ENCODE measurements at places on chromosomes 2 and 18.

DNA sequence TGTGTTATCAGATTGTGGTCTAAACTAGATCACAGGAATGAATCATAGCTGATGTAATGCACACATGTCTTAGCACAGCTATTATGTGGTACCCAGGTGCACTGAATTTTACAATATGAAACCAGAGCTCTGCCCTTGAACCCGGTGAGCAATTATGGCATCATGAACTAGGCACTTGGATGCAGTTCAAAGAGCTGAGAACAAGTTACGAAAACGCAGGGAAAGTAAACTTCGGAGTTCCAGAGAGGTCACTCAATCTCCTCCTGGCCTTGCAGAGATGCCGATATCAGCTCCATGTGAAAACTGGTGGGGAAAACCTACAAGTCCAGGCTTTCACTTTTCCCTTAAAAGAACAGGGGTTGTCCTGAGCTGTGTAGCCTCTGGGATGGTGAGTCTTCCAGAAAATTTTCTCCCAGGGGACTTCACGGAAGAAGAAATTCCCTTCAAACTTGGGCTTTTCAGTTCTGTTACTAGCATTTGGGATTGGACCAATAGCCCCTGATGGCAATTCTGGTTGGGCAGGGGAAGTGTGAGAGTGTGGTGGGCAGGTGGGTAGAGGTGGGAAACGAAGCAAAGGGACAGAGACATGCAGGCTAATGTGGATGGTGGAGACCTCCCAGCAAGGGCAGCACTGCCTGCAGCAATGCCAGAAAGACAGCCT is 71.1 kb upstream of the SH3BP4 start:
- no peak for DNase-seq

GRCh38 chr2:28610583-28611201 is 114.8 kb downstream of the PLB1 start:
- DNase-seq, result no peak

GRCh38 chr2:216371721-216372702 is at the start of gene MARCHF4:
Gene MARCHF4 (minus strand): TSS chr2:216372483. CDS start chr2:216370260, 2,223 bp downstream.
- DNase-seq, result peak; percentile 64

GRCh38 chr2:100317634-100318033 is 4.7 kb downstream of the LONRF2 start:
- no peak for DNase-seq

GRCh38 chr2:231296401-231296974 is 98.1 kb downstream of the ARMC9 start:
- no peak for DNase-seq

DNA sequence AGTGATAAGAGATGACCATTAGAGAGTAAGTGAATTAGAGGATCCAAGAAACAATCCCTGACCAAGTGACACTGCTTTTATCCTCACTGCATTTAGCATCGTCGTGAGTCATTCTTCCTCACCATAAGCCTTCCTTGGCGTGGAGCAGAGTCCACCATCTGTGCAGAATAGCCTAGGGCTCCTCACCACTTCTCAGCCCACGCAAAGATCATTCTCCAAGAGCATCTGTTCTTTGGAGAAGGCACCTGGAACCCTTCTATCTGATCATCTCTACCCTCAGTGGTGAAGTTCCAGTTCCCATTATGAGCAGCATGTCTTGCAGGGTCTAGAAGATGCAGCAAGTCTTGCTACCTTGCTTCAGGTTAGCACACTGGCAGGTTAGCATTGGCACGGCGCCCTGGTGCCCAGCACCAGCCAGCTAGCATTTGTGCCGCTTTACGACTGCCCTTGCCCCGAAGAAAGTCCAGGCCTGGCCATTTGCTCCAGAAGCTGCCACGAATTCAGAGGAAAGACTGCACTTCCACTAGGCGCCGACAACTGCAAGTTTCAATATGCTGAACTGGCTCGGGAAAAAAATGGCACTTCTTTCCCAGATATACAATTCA is 225.8 kb downstream of the TTC32 start:
- no peak for DNase-seq

DNA sequence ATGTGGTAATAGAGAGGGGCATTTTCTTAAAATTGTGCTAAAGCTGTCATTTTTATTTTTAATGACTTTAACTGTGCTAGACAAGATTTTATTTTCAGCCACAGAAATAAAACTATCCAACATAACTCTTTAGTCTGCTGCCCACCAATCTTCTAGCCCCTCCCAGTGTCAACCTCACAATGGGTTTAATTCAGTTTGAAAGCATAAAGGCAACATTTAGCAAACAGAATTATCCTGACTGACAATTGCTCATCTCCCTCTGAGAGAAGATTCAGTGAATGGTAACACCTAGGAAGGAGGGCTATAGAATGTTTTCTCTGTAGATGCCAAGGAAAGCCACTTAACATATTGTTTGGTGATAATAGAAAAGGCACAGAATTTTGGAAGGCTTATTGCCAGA is 5.2 kb downstream of the ERMN start:
- DNase-seq, result no peak

- no peak for DNase-seq
Measured at GRCh38 chr2:12059616-12060441, 313.4 kb downstream of the LPIN1 start.

DNA sequence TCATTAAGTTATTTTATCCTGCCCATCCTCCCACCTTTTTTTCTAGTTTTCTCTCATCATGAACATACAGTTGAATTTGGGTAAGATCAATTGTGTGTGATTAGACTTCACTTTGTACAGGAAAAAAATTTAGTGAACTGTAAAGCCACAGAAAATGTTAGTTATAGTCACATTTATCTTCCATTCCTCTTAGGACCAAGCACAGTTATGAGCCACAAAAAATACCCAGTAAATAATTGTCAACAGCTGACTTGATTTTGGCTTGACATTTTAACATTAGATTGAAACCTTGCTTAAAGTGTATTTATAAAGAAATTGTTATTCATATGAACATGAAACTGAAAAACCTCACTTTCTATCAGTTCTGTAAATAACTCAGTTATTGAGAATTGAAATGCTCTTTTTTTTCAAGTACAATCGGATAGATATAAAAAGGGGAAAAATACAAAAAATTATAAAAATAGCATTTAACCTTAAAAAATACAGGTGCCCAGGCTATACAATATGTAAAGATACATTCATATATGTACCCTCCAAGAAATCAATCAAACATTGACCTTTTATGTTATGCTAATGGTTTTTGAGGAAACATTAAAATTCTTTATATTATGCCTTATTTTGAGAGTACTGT is 389.5 kb upstream of the NRP2 start:
- no peak for DNase-seq

- no peak for DNase-seq
Measured at GRCh38 chr2:242052421-242052820, 182.9 kb downstream of the RTP5 start.

Data from head of caudate nucleus (tissue), 42 donors.